ENCODE measurements at places on chromosomes 7 and 10.

DNA sequence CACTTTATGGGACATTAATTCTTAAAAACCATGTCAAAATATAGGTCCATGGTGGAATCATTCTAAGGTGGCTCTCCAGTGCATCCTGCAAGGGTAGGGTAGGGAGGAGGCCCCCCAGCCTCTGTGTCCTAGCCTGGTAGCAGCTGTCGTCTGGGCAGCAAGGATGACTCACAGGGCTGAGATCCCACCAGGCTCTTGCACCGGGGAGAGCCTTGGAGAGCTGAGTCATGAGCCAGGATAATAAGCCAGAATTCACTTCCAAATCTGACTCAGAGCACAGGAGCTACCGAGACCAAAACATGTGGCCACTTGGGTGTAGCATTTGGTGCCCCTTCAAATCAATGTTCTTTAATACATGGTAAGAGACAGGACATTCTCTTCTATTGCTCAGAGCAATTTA lies 298.5 kb downstream of the NEBL start:
- DNase-seq: peak; percentile 95

DNA sequence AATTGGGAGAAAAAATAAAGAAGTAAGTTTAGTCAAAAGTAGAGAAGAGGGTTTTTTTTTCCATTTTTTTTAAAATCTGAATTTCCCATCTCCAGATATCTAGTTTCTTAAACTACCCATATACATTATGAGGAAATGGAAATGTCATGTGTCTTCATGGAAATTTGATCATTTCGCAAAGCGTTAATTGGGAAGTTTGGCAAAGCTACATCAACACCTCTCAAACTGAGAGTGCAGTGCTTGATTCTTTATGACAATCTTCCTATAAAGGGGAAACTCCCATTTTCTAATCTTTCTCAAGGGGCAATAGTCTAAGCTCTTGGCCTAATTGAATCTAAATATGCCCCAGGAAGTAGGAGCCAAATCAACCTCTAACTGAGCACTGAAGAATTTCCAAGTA lies 110.4 kb upstream of the INHBA start:
- no peak for DNase-seq

GRCh38 chr7:139886206-139886605 lies 57.1 kb downstream of the TBXAS1 start:
- DNase-seq: no peak

- no peak for DNase-seq
Observed at GRCh38 chr10:111698711-111699110, 484.9 kb downstream of the GPAM start.

GRCh38 chr10:125441151-125441550 lies 241.8 kb downstream of the TEX36 start:
- DNase-seq: no peak

DNA sequence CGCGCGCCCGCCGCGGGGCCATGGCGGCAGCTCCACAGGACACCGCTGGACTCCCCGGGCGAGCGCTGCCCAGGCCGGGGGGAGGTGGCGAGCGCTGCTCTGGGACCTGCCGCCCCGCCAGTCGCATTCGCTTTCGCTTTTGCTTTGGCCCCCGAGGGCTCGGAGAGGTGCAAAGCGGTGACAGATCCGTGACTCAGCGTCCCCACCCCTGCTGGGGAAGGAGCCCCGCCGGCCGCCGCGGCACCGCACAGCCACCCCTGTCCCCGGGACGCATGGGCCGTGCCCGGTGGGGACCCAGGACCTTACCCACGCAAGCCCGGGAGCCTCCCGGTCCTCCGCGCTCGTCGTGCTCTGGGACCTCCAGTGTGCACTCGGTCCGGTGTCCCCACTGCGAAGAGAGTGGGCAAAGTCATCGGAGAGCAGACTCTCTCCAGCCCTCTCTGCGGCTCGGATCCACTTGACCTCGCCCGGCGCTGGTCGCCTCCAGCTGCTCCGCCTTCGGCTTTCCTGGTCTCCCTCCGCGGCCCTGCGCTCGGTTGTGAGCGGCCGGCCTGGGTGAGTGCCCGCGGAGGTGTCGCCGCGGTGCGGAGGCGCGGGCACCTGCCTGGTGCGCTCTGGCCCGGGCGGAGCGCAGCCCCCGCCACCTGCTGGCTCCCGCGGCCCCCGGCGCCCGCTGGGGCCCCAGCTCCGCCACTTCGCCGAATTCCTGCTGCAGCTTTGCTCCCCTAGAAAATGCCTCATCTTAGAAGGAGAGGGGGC lies at the start of gene IL15RA:
TSS of gene IL15RA (minus strand) at position 73 of the 759 bp plus-strand sequence. CDS start at position 22, 51 bp downstream.
- no peak for DNase-seq

DNA sequence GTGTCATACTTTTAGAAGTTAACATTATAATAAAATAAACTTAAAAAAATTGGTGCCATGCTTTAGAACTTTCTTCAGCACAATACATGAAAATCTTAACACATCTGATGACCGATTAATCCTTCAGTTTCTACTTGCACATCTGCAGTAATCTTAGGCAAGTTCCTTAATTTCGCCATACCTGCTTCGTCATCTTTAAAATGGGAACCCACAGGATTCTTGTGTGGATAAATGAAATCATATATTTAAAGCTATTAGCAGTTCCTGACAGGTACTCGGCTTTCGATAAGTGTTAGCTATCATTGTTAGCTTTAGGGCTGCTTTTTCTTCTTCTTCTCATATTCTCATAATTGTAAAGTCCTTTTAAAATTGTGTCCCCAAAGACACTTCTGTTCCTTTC lies 907 bp upstream of the VPS50 start:
- DNase-seq: no peak

GRCh38 chr7:93203496-93203895 lies 22.8 kb downstream of the HEPACAM2 start:
- no peak for DNase-seq

- no peak for DNase-seq
Observed at GRCh38 chr7:1989049-1989860, 243.5 kb downstream of the MAD1L1 start.

DNA sequence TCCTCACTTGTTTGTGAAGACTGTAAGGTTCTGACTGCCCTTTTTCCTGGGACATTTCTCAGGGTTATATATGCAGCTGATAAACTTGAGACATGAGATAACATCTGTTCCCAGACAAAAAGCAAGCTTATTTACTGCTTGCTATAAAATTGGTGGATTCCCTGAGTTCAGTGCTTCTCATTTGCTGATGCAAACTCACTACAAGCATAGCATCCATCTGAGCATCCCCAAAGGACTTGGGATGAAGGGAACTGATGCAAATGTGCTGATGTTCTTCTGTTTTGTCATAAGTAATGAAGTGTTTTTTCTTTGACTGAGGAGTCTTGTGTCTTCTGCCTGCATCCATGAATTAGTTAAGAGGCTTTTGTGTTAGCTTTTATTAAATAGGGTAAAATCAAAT lies 183.2 kb downstream of the ADK start:
- no peak for DNase-seq

DNA sequence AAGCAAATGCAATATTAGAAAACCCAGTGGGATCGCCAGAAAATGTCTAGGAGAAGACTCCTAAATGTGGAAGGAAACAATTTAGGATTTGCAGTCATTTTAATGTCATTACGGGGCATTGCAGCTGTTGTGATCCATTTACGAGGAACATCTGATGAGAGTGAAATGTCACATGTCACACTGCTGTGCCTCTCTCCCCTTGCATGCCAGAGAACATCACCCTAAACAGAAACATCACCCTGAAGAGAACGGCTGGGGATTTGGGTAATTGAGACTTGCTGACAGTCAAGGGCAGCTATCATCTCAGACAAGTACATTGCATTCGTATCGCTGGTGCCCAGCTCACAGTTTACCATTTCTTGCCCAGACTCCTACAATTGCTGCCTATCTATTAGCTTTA lies 785.7 kb upstream of the POM121L12 start:
- no peak for DNase-seq

DNA sequence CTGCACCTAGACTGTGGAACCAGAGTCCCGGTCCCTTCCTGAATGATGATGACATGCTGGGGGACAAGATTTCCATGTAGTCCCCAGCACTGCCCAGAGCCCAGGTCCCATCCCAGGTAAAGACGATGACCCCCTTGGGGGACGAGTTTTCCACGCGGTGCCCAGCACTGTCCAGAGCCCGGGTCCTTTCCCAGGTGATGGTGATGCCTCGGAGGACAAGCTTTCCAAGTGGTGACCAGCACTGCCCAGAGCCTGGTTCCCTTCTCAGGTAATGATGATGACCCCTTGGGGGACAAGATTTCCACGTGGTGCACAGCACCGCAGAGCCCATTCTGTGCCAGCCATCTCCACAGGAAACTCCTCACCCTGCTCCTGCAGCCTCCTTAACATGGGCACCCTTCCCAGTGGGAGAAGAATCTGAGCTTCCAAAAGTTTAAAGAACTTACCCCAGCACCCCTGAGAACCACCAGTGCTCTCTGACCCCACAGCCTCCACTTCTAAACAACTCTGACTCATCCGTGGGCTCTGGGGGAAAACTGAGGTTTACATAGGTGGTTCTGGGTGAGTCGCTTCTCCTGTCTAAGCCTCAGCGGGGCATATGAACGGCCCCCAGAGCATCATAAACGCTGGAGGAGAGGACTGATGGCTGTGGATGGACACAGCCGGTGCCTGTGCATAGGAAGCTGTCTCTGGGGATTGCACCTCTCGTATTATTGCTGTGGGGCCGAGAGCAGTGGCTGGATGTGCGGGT lies 233.2 kb downstream of the TCERG1L start:
- no peak for DNase-seq

DNA sequence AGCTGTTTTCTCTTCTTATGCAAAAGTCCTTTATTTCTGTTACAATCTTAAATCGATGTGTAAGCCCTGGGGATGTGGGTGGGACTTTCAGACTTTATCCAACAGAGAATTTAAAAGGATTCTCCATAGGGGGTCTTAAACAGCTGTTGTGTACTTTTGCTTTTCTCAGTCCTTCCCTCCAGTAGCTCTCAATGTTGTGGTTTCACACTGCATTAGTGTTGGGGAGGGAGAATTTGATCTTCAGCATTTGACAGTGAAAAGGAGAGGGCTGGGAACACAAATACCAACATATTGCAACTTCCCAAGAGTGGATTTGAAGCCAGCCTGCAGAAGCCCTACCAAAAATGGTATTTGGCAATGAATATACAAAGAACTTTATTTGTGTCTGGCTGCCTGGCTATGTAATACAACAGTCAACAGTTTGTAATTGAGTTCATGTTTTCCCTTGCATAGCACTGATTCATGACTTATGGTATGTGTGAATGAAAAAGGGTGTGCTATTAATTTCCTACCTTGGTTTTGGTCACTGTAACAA lies 80.1 kb upstream of the CAPZA2 start:
- peak; percentile 99 for DNase-seq

DNA sequence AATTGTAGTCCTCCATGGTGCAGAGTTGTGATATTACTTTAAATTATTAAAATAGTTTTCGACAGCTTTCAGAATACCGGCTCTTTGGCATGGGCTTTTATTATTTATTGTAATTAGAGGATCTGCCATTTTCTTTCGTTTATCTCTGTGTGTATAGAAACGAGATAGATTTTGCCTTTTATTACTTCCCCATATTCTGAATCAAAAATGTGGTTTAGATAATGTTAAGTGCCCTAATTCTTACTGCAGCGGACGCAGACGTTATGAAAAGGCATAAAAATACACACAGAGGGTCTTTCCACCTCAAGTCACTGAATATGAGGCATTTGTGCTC lies 1.9 kb upstream of the ARID5B start:
- DNase-seq: no peak

DNA sequence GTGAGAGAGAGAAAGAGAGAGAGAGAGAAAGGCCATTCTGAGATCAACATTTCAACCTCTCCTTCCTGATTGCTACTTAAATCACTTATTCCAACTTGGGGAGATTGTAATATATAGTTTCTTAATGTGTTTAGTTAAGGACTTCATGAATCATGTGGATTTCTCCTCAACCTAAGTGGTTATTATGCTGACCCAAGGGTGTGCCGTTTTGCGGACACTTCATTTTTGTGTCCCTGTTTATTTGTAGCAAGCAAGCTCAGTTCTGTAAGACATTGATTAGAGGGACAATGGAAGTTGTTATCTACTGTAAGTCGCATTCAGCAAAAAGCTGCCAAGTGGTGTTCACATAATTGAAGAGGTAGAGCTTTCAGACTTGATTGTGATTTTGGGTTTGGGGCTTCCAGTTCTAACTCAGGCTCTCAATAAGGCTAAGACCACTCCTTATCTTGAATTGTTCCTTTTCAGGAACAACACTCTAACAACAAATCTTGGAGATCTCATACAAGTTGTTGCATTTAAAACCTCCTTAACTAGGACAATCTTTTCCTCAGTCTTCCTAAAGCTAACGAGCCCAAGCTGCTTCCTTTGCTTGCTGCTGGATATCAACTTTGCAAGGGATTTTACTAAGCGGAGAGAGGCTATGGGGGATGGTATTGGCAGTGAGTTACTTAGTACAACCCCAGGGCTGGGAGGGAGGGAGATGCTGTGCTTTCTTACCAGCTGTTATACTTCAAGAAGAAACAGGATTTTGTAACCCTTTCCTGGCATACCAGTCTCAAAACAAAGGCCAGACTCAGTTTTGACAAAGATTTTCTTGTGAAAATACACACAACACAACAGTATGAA lies 19.8 kb upstream of the COL1A2 start:
- DNase-seq: peak; percentile 88

GRCh38 chr7:128777156-128778123 lies 1.8 kb upstream of the OPN1SW start:
- no peak for DNase-seq

GRCh38 chr7:6266699-6267098 lies 5.7 kb downstream of the CYTH3 start:
- no peak for DNase-seq

GRCh38 chr10:131738396-131738735 lies 162.4 kb upstream of the PPP2R2D start:
- DNase-seq: no peak

DNA sequence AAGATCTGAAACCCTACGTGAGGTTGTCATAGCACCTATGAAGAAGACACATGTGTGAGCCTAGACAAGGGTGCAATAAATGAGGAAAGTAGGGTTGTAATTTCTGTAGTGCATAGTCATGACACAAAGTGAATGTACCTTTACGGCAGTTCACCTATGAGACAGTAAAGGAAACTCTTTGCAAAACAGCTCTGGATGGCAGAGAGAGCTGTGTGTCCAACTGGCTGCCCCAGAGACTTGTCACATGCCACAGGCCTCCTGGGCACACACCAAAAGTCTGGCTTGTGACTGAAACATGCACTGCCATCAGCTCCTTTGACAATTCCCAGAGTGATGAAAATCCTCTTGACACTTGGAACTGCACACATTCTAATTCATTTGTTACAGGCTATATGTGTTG lies 90.7 kb upstream of the NAMPT start:
- no peak for DNase-seq

- DNase-seq: no peak
Observed at GRCh38 chr7:151764056-151764920, 112.6 kb downstream of the PRKAG2 start.

GRCh38 chr10:44958898-44959246 lies 730 bp upstream of the RASSF4 start:
- DNase-seq: no peak

GRCh38 chr7:108222236-108222892 lies 92.2 kb upstream of the LAMB4 start:
- DNase-seq: no peak

- no peak for DNase-seq
Observed at GRCh38 chr10:101875068-101875688, 31.6 kb upstream of the KCNIP2 start.
